ENCODE measurements at places on chromosomes 2 and 18.

DNA sequence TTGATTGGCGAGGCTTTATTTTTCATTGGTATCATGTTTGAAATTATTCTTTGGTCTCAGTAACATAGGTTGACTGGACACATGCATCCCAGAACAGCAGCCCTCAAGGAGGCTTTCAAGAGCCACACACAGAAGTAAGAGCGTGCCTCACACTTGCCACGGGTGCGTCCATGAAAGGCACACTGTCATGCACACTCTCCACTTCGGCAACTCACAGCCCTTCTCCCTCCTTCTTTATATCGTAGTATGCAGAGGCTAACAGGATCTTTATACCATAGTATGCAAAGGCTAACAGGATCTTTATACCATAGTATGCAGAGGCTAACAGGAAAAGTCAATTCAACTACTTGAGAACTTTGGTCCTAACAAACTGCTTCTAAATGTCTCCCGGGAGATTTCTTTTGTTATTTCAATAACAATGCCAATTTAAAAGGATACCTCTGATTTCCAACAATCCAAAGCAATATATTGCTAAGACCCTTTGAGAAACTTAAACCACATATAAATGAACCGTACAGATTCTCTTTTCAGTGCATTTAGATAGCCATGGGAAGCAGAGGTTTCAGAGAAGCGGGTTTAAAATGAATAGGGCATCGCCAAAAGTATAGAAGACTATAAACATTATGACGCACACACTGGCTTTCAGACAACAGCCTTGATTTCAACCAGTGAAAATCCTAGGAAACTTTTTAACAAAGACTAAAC is 26.5 kb upstream of the ZNF516 start:
- no peak for DNase-seq

GRCh38 chr2:2898744-2899143 is 478.9 kb downstream of the EIPR1 start:
- DNase-seq: no peak

GRCh38 chr2:107556038-107556627 is 270.6 kb upstream of the RGPD4 start:
- DNase-seq: no peak

DNA sequence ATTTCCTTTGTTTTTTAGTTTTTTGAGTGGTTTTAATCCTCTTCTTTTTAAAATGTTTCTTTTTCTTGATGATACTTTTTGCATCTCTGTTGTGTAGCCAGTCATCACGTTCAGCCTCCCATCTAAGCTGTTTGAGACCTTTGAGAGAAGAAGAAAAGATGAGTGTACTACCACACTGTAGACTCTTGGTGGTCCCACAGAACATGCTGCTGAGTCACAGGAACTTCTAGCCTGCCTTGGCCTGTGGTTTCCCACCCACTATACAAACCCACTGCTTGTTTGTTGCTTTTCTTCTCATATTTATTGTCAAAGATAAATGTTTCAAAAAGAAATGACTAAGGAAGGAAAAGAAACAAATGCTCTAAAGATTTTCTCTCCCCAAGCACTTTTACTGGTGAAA is 5.5 kb downstream of the CEBPZOS start:
- DNase-seq: no peak
